ENCODE measurements at places on chromosomes 5 and 9.

- no peak for DNase-seq
Measured at GRCh38 chr5:56633950-56634349, 181.4 kb upstream of the MAP3K1 start.

GRCh38 chr9:12716823-12717600, 23.8 kb downstream of the TYRP1 start:
- DNase-seq, result no peak

DNA sequence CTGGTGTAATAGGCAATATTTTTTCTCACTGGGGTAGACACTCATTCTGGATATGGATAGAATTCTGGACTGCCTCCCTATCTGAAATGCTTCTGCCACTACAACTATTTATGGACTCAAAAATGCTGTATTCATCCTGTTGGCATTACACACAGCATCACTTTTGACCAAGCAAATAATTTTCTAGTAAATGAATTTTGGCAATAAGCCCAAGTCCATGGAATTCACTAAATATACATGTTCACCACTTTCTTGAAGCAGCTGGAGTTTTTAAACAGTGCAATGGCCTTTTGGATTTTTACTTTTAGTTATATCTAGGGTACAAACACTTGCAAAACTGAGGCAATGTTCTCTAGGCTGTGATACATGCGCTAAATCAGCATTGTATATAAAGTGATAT, 724.9 kb upstream of the EDIL3 start:
- peak; percentile 0 for DNase-seq

DNA sequence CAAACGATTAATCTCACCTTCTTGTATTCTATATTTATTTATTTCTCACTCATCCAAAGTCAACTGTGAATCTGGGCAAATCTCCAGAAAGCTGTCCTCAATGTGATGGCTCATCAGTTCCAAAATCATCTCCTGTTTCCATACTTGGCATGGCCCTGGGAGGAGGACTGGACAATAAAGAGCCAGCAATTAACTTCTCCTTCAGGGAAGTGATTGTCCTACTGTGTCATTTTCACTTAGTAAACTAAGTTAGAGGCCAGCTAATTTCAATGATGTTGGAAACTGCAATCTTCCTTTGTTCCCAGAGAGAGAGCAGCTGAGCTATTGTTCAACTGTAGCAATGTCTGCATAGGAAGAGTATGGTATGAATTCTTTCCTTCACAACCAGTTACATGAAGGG, 17.5 kb downstream of the CDH12 start:
- DNase-seq, result no peak

DNA sequence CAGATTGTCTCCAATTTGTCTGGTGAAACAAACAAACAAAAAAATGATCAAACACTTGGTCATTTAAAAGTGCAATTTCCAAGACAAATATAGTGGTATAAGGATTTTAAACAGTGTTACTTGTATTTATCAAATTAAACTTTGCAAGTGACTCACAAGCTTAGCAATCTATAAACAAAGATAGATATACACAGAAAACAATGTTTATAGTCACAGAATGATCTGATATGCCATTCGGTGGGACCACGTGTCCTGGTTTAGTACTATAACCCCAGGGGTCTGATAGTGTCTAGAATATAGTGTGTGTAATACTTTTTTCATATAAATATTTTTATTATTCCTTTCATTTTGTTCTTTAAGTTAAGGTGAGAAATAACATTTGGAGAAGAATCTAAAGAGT, 91.3 kb downstream of the DPYSL3 start:
- no peak for DNase-seq

DNA sequence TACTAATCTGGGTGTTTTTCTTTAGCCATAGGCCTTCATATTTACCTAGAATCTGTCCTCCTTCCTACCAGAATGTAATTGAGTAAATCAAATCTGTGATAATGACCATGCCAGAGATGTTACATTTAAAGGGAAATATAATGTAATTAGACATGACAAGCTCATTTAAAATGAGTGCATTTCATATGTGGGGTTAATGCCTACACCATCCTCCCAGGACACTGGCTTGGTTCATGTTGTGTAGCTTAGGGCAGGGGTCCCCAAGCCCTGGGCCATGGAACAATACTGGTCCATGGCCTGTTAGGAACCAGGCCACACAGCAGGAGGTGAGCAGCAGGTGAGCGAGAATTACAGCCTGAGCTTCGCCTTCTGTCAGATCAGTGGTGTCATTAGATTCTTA, 276.9 kb upstream of the DAP start:
- no peak for DNase-seq

DNA sequence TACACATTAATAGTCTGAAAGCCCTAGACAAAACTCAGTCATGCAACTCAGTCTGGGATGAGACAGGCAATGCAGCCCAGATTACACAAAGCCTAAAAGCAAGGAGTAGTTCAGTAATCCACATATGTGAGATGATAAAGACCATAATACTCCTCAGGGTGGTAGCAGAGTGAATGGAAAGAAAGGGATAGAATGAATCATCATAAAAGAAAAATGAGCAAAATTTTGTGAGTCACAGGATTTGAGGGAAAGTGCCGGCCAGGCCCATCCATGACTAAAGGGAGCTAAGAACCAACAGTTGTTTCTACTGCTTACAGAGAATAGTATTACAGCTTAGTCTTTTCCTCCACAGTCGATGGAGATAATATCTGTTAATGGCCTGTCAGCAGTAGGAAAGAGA, 90.0 kb upstream of the POU5F2 start:
- peak; percentile 91 for DNase-seq

DNA sequence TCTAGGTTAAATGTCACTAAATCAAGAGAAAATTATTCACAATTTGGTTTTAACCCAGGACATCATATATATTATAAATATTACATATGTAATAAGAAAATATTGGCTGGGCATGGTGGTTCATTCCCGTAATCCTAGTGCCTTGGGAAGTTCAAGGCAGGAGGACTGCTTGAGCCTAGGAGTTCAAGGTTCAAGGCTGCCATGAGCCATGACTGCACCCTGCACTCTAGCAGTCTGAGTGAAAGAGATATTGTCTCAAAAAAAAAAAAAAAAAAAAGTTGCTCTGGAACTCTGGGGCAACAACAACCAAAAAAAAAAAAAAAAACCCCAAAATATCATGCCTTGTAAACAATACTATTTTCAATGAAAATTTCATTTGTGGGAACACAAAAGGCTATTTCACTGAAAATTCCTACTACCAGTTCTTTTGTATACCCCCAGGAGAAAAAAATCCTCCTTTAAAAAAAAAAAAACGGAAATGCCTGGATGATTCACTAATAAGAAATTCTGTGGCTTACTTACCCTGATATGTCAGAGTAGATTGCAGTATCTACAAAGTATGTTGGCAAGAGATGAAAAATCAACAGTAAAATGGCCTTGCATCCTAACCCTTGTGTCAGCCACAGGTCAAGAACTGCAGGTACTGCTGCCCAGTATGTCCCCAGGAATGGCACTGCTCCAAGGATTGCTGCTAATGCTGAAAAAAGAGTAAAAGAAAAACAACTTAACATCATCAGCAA, 22.6 kb upstream of the CTNNAL1 start:
- peak; percentile 84 for DNase-seq

DNA sequence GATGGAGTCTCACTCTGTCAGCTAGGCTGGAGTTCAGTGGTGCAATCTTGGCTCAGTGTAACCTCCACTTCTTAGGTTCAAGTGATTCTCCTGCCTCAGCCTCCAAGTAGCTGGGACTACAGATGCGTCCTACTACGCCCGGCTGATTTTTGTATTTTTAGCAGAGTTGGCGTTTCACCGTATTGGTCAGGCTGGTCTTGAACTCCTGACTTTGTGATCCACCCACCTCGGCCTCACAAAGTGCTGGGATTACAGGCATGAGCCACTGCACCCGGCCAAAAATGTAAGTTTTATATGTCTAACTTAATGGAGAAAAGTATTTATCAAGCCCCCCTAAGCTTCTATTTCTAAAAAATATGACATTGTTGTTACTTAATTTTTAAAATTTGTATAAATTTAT, 98.2 kb upstream of the RIOK2 start:
- DNase-seq, result no peak

DNA sequence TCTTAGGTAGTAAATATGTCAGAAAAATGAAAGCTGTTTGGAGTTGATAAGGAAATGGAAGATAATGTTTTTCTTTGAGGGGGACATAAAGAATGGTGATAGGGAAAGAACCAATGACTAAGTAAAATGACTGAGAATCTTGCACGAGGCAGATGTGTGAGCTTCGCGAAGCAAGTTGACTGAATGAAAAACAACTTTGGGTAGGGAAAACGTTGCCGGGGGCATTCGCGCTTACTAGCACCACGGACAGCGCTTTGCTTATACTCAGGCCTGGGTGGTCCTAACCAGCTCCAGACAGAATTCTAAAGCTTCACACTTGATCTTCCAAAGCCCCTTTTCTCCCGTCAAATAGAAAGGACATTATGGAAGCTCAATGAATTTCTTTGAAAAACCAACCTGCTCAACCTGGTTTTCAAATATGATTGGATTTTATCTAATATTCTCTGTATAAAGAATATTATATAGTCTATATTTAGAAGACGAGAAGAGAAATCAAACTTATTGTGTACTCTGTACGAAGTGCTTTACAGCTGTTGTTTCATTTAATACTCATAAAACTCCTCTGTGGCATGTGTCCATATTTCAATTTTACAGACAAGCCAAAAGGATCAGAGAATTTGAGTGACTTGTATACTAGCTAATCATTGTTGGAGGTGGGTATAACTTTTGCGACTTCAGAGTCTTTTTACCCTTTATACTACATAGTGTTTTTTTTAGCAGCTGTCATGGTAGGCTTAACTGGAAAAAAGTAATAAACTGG, 1.9 kb upstream of the CDKN2B start:
- peak; percentile 44 for DNase-seq

- no peak for DNase-seq
Measured at GRCh38 chr9:92405818-92406217, 1.4 kb upstream of the OGN start.

DNA sequence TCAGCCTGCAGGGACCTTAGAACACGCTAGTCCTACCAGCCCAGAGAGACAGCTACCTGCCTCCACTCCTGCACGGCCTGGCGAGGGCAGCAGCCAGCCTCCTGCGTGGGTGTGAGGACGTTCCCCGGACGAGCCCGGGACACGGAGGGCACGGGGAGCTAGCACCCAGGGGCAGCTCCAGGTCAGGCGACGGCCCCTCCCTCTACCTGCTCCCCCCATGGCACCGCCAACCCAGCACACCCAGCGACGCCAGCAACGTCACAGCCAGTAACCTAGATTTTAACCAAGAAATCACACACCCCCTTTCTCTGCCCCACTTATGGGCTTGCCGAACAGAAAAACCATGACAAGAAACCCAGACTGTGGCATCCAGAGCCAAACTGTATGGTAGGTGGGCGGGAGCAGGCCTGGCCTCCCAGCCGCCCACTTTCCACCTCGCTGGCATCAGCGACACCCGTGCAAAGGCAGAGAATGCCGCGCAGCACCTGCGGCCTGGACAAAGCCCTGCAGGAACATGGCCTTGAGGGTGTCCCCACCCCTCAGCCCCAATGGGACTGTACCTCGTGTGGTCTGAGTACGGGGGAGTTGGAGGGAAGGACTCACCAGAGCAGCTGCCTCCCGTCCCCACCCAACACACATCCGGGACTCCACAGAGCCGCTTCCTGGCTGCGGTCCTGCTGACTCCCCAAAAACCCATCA, 47.9 kb downstream of the NACC2 start:
- DNase-seq, result no peak

- DNase-seq, result peak; percentile 36
Measured at GRCh38 chr5:74801941-74802340, 34.9 kb downstream of the NSA2 start.

DNA sequence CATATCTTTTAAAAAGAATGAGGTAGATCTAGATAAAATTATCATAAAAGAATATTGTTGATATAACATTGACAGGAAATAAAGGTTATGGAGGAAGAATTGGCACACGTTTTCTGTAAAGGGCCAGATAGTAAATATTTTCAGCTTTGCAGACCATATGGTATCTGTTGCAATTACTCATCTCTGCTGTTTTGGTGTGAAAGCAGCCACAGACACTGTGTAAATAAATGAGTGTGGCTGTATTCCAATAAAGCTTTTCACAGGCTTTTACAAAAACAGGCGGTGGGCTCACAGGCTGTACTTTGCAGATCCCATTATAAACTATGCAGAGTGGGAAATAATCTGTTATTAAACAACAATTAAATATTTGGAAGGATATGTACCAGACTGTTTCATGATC, 87.4 kb downstream of the SGCD start:
- DNase-seq, result peak; percentile 45

GRCh38 chr9:72601615-72602014, 80.2 kb downstream of the TMC1 start:
- no peak for DNase-seq

- no peak for DNase-seq
Measured at GRCh38 chr9:136789523-136789937, 1.6 kb upstream of the TMEM141 start.

GRCh38 chr5:141778683-141779082, 96.7 kb upstream of the ARAP3 start:
- no peak for DNase-seq

DNA sequence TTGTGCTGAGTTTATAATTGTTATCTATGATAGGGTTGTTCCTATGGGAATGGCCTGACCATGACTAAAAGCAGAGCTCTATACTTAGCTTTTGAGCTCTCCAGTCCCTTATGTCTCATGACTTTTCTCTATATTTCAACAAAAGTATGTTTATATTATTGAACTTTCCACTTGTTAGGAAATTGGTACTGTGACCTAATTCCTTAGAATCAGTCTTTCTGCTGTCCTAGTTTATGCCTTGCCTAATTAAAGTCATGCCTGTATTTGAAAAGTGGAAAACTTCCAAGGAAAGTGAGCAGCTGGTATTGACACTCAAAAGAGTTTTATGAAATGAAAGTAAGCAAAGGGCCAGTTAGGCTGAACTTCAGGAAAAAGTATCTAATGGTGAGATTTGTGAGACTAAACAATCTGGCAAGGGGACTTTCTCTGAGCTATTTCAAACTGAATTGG, 68.6 kb downstream of the XRCC4 start:
- DNase-seq, result no peak

DNA sequence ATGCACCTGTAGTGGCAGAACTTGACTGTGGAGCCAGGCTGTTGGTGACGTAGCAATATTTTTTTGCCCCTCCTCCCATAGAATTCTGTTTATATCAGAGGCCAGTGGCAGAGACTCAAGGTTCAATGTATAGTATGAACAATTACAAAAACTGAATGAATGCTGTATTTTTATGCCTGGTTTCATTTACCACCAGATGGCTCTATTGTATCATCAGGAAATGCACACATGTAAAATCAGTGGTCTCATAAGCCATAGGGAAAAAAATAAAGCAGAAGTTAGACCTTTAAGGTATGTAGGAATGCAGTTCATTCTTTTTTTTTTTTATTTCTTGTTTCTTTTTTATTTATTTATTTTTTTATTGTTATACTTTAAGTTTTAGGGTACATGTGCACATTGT, 43.6 kb downstream of the CCDC192 start:
- peak; percentile 38 for DNase-seq

GRCh38 chr5:111010783-111011182, 60.7 kb upstream of the TSLP start:
- no peak for DNase-seq

Measured in fibroblast of skin of abdomen (primary cell).